Sigmoid colon (tissue), 7 donors: ENCODE measurements at places on chromosomes 3 and 15. TPM values are rescaled to one million over a fixed set of nuclear protein-coding genes. Genes with fewer than 3 reads are reported as not detected.

Gene COL8A1
- polyA plus RNA-seq = 0.60 TPM

Gene CHRNA5
- 0.92 TPM for polyA plus RNA-seq

Gene EIF1B
- 94.1 TPM for polyA plus RNA-seq

Gene PLCH1
- polyA plus RNA-seq = 1.9 TPM

Gene ENTPD3
- polyA plus RNA-seq = 4.6 TPM

Gene ARPIN
- polyA plus RNA-seq = 16.2 TPM

Gene ERC2
- polyA plus RNA-seq = not detected

Gene ZBTB47
- polyA plus RNA-seq = 6.2 TPM

Gene SELENOS
- polyA plus RNA-seq = 66.1 TPM

Gene TLR9
- polyA plus RNA-seq = not detected

Gene MORC1
- polyA plus RNA-seq = not detected

Gene AMOTL2
- polyA plus RNA-seq = 1.6 TPM

Gene IMPG2
- not detected for polyA plus RNA-seq

Gene KLF15
- polyA plus RNA-seq = 0.69 TPM

Gene TMEM108
- polyA plus RNA-seq = not detected

Gene RTP3
- not detected for polyA plus RNA-seq

Gene TADA3
- 52.2 TPM for polyA plus RNA-seq

Gene LYSMD2
- polyA plus RNA-seq = 8.4 TPM

Gene MESP2
- not detected for polyA plus RNA-seq

Gene USP19
- 33.8 TPM for polyA plus RNA-seq

Gene ACVR2B
- 0.60 TPM for polyA plus RNA-seq

Gene GOLGA8T
- polyA plus RNA-seq = 0.12 TPM

Gene DPPA2
- polyA plus RNA-seq = not detected

Gene ABHD5
- polyA plus RNA-seq = 48.3 TPM

Gene SRGAP3
- polyA plus RNA-seq = 0.69 TPM

Gene RHOV
- 8.1 TPM for polyA plus RNA-seq

Gene DAZL
- not detected for polyA plus RNA-seq

Gene BCL6
- 30.6 TPM for polyA plus RNA-seq

Gene CYP8B1
- not detected for polyA plus RNA-seq

Gene SLC28A2
- polyA plus RNA-seq = 3.0 TPM

Gene EPHB3
- polyA plus RNA-seq = 20.2 TPM

Gene CELSR3
- polyA plus RNA-seq = under 0.01 TPM

Gene SLC12A1
- polyA plus RNA-seq = not detected

Gene CCDC80
- 30.0 TPM for polyA plus RNA-seq

Gene RBP2
- 6.0 TPM for polyA plus RNA-seq

Gene LHFPL4
- 0.26 TPM for polyA plus RNA-seq

Gene GHSR
- polyA plus RNA-seq = not detected

Gene SLC6A20
- polyA plus RNA-seq = not detected

Gene PEX11A
- polyA plus RNA-seq = 18.6 TPM

Gene PRR20G
- polyA plus RNA-seq = not detected

Gene WWTR1
- 15.2 TPM for polyA plus RNA-seq

Gene GUCA1C
- not detected for polyA plus RNA-seq

Gene SPRED1
- 6.8 TPM for polyA plus RNA-seq

Gene CHAC1
- polyA plus RNA-seq = 31.4 TPM

Gene LTK
- 4.1 TPM for polyA plus RNA-seq

Gene MKRN2OS
- 14.6 TPM for polyA plus RNA-seq

Gene RAP2B
- polyA plus RNA-seq = 6.2 TPM

Gene NRROS
- 0.60 TPM for polyA plus RNA-seq

Gene PIERCE2
- 20.4 TPM for polyA plus RNA-seq

Gene PRR23A
- not detected for polyA plus RNA-seq

Gene MYLK
- 155 TPM for polyA plus RNA-seq

Gene SCN11A
- polyA plus RNA-seq = 0.57 TPM

Gene EID1
- polyA plus RNA-seq = 130 TPM
